ENCODE measurements at places on chromosomes 1 and 21. TPM values are rescaled to one million over a fixed set of nuclear protein-coding genes. Genes with fewer than 3 reads are reported as not detected.

DNA sequence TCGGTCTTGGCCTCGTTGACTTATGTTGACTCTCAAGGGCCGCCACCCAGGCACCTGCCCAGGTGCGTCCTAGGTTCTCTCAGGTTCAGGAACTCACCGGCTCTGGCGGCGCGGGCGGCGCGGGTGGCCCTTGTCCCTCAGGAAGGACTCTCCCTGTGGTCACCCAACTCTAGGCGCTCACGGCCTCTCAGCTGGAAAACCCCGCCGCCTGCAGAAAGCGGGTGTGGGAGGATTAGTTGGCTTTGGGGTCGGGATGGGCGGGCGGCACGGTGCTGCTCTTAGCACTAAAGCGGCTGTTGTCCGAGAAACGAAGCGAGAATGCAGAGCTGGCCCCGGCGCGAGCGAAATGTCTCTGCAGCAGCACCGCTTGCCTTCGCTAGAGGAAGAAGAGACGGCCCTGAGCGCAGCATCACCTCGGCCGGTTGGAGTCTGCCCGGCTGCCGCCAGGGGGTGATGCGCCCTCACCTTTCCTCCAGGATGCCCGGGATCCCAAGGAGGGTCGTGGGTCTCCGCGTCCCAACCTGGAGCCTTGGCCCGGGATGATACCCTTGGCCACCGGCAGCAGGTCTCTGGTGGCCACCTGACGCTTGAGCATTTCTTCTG lies 8.1 kb upstream of the TADA1 start:
- DNase-seq: no peak

GRCh38 chr1:229859026-229859425 lies 208.0 kb upstream of the GALNT2 start:
- DNase-seq: no peak

DNA sequence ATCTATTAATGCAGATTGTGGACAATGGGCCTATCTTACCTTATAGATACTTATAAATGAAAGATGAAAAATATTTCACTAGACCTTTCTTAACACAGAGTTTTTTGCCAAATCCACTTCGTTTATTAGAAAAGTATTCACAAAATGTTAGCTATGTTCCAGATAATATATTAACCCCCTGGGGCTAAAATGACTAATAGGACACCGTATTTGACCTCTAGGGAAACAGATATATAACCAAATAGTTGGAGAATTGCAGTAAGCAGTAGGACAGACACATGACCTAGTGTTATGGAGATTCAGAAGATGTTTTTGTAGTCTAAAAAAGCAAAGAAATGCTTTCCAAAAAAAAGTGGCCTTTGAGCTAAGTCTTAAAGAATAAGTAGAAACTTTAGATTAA lies 106.9 kb downstream of the SEC16B start:
- DNase-seq: no peak

- no peak for DNase-seq
Observed at GRCh38 chr1:162498496-162498810, 835 bp downstream of the UHMK1 start.

- DNase-seq: no peak
Observed at GRCh38 chr1:27659497-27660299, 12.3 kb downstream of the IFI6 start.

GRCh38 chr21:41147096-41147978 lies 20.6 kb upstream of the BACE2 start:
- DNase-seq: no peak

GRCh38 chr1:114024049-114024448 lies 44.8 kb downstream of the OLFML3 start:
- DNase-seq: no peak

GRCh38 chr1:97740891-97741290 lies 179.9 kb downstream of the DPYD start:
- DNase-seq: no peak

The PCAT6 gene
- not detected for total RNA-seq

The SRP9 gene
- 313 TPM for total RNA-seq

The DENND2D gene
- total RNA-seq: 8.1 TPM

All from epithelial cell of proximal tubule (primary cell).